ENCODE measurements at places on chromosomes 2 and 18.

DNA sequence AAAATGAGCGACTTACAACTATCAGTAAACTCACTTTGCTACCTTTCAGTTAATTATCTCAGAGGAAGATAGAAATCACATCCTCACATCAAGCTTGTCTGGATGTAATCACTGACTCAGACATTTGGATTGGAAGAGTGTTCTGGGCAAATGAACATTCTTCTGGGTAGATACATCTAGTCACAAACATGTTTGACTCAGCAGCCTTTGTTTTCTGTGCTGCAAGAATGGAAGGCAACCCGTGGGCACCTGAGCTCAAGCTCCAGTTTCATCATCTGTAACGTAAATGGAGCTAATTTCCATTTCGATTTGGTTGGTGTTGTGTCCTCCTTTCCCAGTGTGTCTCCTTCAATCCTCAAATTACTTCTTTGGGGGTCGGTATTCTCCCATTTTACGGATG is 58.5 kb downstream of the ACAA2 start:
- DNase-seq: no peak

GRCh38 chr2:193847991-193848390 is 1653.3 kb upstream of the TMEFF2 start:
- no peak for DNase-seq

GRCh38 chr2:207784898-207785297 is 15.2 kb upstream of the FZD5 start:
- no peak for DNase-seq

DNA sequence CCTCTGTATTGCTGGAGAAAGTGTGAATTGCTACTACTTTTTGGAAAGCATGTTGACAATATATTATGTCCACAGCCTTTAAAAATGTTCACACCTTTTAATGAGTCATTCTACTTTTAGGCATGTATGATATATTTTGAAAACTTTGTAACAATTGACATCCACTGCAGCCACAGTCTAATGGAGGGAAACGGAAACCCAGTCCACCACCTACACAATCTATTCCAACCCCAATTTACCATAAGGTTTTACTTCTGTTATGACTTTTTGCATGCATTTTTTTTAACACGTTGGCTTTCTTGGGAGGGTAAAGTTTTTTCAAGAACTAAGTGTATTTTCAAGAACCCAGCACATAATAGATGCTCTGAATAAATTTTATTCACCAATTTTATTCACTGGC is 38.5 kb upstream of the ATP8B1 start:
- DNase-seq: no peak

DNA sequence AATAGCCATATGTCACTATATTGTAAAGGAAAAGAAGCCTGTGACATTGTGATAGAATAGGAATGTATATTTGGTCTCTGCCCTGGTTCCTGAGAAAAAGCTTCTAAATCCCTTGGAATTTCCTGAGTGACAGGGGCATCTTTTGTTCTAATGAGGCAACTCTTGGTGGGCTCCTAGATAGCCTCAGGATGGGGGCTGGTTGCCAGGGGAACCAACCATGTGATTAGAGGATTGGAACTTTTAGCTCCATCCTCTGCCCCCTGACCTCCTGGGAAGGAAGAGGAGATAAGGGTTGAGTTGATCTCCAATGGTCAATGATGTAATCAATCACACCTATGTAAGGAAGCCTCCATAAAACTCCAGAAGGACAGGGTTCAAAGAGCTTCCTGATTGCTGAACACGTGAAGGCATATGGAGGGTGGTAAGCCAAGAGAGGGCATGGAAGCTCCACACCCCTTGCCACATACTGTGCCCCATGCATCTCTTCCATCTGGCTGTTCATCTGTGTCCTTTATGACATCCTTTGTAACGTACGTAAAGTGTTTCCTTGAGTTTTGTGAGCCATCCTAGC is 2.9 kb upstream of the ME2 start:
- DNase-seq: no peak

GRCh38 chr18:48705531-48705930 is 166.7 kb downstream of the CTIF start:
- no peak for DNase-seq

- DNase-seq: no peak
Measured at GRCh38 chr2:15780234-15780633, 160.1 kb upstream of the MYCN start.

- no peak for DNase-seq
Measured at GRCh38 chr2:199456383-199457146, 1.2 kb downstream of the SATB2 start.

- no peak for DNase-seq
Measured at GRCh38 chr2:2793925-2794560, 463.0 kb upstream of the MYT1L start.

GRCh38 chr2:157468931-157469708 is 25.2 kb upstream of the CYTIP start:
- peak; percentile 71 for DNase-seq

GRCh38 chr18:25230658-25231326 is 121.2 kb downstream of the ZNF521 start:
- no peak for DNase-seq

GRCh38 chr2:105774781-105775337 is 30.1 kb downstream of the NCK2 start:
- DNase-seq: no peak

DNA sequence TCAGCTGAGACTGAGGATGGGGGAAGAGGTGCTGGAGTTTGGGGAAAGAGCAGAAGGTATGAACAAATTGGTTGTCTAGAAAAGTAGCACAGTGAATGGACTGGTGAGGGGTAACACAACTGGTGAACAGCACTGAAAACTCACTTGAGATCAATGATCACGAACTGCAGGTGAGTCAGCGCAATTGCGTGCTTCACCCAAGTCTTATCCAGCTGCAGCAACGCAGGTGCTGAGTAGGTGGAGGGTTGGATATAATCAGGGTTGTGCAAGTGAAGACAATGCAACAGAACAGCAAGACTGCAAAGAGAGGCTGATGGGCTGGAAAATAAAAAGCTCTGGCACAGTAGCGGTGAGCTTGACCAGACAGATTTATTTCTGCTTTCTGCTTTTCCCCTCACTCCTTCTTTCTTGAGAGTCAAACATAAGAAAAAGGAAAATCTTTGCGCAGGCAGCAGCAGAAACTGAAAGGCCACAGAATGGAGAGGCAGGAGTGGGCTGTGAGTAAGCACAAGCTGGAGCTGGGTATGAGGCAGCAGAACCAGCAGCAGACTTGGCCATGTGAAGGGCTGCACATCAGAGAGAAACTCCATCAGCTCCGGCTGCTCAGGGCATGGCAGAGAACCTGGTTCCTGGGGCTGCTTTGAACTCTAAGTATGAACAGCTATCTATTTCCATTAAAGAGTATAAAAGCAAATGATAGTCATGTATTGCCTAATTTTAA is 99.4 kb upstream of the ARL5A start:
- DNase-seq: no peak

- DNase-seq: no peak
Measured at GRCh38 chr2:149488706-149489440, 98.7 kb downstream of the MMADHC start.

- DNase-seq: no peak
Measured at GRCh38 chr18:56413862-56414261, 224.5 kb downstream of the TXNL1 start.

GRCh38 chr18:21053127-21053526 is 58.5 kb downstream of the ROCK1 start:
- DNase-seq: no peak

GRCh38 chr2:104026725-104027124 is 827.2 kb upstream of the POU3F3 start:
- no peak for DNase-seq

- no peak for DNase-seq
Measured at GRCh38 chr2:74383254-74383653, 3.1 kb upstream of the DCTN1 start.

GRCh38 chr18:76847916-76848315 is 25.6 kb downstream of the ZNF236 start:
- DNase-seq: no peak

DNA sequence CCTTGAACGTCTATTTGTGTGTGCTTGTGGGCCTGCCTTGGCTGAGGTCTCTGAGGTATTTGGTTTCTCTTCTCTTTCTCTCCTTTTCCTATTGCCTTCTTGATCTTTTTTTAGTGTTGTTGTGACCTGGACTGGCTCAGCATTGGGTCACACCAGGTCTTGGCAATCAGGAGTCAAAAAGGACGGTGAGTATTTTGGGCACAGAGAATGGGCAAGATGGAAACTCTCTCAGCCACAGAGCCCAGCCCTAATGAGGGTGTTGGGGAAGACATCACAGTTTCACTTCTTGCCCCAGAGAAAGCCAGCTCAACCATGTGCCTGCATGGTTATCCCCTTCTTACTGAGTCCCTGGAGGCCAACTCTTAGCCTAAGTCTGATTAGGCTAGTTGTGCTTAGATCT is 13.7 kb upstream of the INO80C start:
- no peak for DNase-seq

- no peak for DNase-seq
Measured at GRCh38 chr2:24885221-24886125, 34.6 kb downstream of the ADCY3 start.

- no peak for DNase-seq
Measured at GRCh38 chr18:10047237-10047636, 133.4 kb downstream of the VAPA start.

Data from KG1 (cell line).